ENCODE measurements at places on chromosomes 11 and 22.

GRCh38 chr11:125132596-125132995 lies 21.2 kb upstream of the TMEM218 start:
- DNase-seq = no peak

DNA sequence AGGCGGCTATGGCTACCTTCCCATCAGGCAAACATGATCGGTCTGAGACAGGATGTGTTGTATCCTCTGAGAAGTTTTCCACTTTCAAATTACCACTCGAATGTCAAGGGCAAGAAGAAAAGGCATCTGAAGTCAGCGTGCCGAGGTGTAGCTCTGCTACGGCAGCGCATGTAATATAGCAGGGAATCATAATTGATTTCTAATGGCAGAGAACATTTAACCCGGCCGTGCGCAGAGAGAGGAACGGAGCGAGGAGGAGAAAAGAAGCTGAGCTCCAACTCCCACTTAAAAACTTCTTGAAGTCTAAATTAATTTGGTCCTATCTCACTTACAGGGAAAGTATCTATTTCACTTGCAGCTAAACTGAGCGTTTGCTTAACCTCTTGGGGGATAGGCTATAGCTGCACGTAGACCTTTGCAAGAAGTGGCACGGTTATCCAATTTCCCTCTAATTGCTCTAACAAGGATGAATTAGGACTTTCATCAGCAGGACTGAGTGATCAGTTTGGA lies 137.3 kb upstream of the KIRREL3 start:
- no peak for DNase-seq

DNA sequence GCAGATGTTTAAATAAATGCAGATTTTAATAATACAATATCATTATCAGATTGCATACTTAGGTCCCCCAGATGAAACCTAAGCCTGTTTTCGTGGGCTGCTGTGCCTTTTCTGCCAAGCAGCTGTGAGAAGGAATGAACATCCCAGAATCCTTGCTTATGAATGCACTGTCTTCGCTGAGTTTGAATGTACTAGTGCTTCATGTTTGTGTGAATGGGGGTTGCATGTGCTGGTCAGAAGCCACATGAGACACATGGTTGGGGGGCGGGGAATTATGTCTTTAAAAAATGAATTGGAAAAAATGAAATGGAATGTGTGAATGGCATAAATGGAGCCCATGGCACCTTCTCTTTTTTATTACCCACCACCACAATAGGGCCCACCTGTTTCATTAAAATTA lies 125.4 kb upstream of the HSD17B12 start:
- DNase-seq = no peak

DNA sequence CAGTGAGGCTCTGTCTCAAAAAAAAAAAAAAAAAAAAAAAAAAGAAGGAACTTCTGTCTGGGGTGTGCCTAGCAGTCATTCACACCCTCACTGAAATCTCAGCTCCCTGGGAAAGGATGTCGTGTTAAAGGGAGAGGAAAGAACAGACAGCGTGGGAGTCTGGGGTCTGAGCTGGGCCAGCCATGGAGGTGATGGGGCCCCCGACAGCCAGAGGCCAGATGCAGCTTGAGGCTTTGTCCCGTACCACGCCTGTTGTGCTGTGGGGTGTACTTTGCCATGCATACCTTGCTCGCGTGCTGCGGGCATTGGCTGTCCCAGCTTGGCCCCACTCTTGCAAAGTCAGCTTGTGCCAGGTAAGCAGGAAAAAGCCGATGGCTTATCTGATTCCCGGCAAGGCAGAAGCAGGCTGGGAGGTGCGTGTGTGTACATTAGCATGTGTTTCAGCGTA lies 4.6 kb downstream of the SYT12 start:
- DNase-seq = peak; percentile 62

- DNase-seq = no peak
Observed at GRCh38 chr11:73787051-73787642, 527 bp upstream of the MRPL48 start.

- no peak for DNase-seq
Observed at GRCh38 chr11:57207168-57207567, 25.4 kb downstream of the LRRC55 start.

- no peak for DNase-seq
Observed at GRCh38 chr11:110900426-110900825, 188.2 kb upstream of the ARHGAP20 start.

- DNase-seq = no peak
Observed at GRCh38 chr11:12005476-12005875, 3.0 kb downstream of the DKK3 start.

DNA sequence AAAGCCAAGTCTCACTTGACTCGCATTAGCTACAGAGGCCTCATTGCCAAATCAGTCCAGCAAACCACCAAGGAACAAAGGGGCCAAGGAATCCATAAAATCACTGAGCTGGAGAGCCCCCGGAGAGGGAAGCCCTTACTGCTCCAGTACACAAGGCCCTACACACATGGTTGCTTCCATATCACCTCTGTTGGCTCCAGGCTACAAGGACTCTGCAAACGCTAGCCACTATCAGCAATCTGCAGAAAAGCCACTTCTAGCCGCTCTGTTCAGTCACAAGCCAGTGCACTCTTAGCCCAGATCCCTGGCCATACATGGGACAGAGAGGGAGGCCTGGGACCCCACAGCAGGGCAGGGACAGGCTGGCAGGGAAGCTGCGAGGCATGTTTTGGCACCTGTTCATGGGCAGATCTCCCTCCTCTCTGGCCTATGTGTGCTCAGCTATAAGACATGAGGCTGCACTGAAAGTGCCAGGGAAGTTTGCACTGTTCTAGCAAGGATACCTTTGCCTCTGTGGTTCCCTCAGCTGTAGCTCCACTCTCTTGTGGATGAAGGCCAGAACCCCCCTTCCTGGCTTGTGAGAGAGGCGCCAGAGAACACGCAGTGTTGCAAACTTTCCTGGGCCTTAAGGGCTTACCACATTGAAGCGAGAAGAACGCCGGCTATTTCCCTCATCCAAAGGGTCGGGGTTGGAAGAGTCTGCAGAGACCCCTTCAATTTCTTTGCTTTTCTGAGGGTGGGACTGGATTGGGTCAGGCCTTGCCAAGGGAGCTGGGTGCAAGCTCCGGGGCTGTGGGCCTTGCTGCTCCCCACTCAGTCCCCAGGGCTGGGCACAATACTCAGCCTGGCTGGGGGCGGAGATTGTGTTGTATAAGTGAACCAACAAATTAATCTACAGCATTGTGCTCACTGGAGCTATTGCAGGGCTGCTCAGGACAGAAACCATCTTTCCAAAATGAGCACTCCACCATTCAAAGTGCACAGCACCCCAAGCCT lies 108.7 kb upstream of the PITPNB start:
- DNase-seq = no peak

DNA sequence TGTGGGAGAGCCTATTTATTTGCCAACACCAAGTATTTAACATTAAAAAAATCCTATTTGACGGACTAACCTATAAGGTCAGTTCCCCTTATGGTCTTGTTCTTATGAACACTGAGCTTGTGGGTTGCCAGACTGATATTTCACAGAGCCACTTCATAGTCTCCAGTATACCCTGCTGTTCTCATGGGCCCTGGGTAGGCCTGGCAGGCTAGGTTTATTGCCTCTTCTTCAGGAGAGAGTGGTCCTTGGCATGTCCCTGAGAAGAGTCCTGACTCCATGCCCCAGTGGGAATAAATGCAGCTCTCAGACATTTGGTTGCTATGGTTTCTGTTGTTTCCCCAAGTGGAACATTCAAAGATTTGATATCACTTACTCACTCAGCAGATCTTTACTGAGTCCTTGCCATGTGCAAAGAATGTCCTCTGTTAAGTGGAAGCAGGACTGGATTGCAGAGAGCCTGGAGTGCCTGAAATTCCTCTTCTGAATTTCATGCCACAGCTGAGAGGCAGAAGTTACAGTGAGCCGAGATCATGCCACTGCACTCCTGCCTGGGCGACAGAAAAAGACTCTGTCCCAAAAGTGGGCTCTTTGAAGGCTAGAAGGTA lies 15.7 kb downstream of the SLC5A1 start:
- no peak for DNase-seq

DNA sequence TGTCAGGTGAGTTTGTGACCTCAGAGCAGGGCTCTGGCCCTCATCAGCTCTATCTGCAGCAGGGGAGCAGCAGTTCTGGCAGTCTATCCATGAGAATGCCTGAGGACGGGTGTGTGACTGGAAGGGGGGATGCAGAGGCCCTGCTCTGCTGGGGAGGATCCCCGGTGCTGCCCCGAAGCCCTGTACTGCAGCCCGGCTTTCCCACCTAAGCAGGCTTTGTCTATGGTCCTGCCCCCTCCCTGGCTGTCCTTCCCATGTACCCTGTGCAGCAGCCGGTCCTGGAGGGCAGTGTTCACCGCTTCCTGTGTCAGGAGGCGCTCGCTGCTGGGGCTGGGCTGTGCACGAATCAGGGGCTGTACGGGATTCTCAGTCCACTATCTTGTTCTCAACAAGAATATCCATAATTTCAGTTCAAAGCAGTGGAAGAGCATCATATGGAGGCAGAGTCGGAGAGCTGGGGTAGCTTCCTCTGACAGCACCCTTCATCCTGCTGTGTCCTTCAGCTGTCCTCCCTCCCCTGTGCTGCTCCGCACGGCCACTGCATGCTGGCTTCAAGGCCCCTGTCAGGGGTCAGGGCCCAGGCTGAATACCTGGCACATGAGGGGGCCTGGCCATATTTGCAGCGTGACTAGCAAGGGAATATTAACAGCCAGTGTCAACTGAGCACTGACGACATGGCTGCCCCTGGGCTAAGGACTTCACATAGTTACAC lies 125.2 kb downstream of the CTTN start:
- DNase-seq = no peak

DNA sequence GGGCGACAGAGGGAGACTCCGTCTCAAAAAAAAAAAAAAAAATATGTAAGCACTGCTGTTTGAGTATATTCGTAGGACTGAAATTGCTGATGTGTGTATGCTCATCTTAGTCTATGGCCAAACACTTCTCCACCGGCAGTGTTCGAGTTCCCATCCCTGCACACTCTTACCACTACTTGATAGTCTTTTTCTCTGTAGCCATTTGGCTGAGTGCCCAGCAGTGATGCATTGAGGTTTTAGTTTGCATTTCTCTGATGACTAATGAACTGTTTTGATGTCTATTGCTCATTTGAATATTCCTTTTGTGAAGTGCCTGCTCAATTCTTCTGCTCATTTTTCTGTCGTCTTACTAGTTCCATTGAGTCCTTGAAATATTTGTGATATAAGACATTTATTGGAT lies 1.9 kb downstream of the TIRAP start:
- DNase-seq = peak; percentile 91

DNA sequence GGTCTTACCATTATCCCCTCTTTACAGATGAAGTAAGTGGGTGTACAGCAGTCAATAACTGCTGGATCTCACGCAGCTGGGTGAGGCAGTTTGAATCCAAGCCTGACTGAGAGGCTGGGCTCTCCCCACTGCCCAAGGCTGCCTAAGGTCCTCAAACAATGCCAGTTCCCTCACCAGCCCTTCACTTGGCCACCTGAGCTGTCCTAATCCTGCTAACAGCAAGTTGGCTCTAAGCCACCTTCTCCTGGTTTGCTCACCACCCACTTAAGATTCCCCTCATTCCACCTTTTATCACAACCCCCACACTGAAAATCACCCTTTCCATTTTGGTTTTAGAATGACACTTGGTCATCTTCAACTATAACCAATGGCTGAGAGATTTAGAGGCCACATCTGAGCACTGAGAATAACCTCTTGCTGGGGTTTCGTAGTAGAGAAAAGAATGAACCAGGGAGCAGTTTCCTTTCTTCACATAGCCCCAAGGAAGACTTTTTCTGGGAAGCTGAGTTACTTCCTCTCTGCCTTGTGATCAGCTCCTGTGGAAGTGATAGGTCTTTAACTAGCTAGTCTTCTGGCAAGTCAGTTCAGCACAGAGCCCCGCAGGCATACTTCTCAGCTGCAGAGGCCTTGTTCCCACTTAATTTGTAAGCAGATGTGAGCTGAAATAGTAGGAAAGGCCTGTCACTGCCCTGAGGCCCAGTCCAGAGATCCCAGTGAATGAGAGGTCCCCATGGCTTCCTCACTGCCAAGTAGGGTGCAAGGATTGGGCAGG lies 57.8 kb upstream of the TTC12 start:
- DNase-seq = peak; percentile 20

GRCh38 chr11:12625438-12626071 lies 48.7 kb upstream of the TEAD1 start:
- no peak for DNase-seq

DNA sequence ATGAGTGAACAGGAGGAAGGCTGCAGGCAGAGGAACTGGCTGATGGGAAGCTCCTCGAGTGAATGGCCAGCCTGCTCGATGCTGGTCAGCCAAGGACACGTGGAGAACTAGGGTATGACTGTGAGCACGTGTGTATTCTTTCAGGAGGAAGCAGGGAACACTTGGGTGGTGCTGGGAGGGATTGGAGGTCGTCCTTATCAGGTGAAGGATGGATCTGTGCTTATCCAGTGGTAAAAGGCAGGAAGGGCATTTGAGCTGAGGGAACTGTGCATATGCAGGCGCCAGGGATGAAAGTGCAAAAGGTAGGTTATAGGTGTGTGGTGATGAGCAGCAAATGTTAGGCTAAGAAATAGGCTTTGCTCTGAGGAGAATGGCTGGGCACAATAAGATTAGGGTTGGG lies 9.7 kb upstream of the SLCO2B1 start:
- DNase-seq = no peak

- no peak for DNase-seq
Observed at GRCh38 chr22:44386386-44387035, 73.8 kb upstream of the SHISAL1 start.

DNA sequence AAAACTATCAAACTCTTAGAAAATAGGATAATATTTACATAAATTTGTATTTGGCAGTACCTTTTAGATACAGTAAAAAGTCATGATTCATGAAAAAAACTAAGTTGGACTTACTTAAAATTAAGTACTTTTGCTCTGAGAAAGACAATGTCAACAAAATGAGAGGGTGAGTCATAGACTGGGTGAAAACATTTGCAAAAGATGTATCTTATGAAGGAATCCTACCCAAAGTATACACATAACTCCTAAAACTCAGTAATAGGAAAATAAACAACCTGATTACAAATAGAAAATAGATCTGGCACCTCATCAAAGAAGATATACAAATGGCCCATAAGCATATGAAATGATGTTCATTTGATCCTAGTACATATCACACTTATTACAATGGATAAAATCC lies 1154.6 kb downstream of the JRKL start:
- no peak for DNase-seq

DNA sequence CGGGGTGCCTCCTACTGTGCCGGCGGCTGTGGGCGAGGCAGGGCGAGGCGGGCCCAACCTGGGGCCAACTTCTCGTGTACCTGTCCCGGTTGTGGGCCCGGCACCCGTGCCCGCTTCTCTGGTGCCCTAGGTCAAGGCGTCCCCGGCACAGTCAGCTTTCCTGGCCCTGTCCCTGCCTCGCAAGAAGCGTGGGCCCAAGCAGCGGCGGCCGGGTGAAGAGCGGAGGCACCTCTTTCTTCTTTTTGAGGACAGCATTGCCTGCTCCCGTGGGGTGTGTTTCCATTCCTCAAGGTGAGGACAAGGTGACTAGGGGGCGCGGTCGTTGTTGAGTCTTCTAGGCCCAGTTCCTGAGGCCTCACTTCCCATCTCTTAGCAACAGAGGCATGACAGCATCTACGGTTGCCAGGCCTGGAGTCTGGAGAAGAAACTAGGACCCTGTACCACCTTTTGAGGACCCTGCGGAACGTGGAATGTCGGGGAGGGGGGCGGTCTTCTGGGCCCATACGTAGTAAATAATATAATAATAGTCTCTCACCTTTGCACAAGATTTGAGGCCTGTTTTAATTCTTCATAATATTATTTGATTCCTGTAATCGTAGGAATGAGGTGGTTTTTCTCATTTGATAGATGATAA lies 418 bp downstream of the ACO2 start:
- DNase-seq = peak; percentile 61

GRCh38 chr11:44248109-44248508 lies 61.8 kb downstream of the ALX4 start:
- DNase-seq = no peak

GRCh38 chr22:30297276-30297990 lies 8.1 kb upstream of the CASTOR1 start:
- DNase-seq = no peak

GRCh38 chr11:96254087-96254486 lies 88.9 kb downstream of the MAML2 start:
- peak; percentile 76 for DNase-seq

Data from suppressor macrophage (primary cell).